Epithelial cell of prostate (primary cell): ENCODE measurements at places on chromosomes 7 and 10.

DNA sequence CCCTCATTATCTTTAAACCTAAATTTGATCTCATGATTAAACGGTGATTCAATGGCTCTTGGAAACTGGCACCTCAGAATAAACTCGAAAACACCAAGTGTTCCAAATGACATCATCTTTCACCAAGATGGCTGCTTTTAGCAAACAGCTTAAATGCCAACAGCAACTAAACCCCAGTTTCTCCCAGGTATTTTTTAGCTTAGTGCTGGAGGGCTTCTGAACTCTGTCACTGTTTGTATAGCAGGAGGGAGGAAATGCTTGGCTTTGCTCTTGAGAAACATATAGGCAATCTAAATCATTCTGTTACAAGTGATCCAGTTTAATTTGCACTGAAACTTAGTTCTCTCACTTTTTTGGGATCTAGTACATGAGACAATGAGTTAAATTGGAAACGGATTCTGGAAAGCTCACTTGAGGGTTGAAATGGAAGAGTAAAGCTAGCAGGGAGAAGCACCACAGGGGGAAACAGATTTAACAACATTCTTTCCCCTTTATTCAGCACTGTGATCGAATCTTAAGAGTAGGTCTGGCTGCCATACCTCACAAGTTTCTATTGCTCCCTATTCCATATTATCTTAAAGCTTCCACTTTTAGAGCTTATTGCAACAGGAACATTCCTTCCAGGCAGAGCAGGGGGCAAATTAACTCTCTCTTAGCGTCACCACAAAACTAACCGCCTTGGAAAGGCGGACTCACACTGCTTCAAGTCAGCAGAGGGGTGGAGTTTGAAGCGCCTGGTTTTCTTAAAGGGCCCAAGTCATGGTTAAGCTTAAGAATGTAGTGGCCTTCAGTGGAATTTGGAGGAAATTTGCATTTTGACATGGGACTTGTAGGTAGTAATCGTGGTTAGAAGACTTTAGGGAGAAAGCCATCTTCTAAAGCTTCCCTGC lies 1.8 kb upstream of the CCDC6 start:
- DNase-seq = no peak

DNA sequence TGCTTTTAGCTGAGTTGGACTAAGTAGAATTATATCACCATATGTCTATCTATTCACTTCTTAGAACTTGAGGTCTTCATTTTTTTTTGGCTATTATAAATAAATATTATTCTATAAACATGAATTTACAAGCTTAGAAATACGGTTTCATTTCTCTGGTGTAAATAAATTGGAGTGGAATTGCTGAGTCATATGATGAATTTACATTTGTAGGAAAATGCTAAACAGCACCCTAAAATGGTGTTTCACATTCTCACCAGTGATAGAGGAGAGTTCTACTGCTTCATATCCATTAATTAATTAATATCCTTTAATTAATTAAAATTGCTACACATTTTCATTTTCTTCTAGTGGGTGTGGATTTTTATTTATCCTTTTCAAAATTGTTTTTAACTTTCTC lies 318.3 kb downstream of the MDFIC start:
- DNase-seq = no peak

- DNase-seq = no peak
Measured at GRCh38 chr7:105840981-105841749, 35.2 kb downstream of the ATXN7L1 start.

- DNase-seq = no peak
Measured at GRCh38 chr10:62244785-62245467, 23.7 kb downstream of the RTKN2 start.

DNA sequence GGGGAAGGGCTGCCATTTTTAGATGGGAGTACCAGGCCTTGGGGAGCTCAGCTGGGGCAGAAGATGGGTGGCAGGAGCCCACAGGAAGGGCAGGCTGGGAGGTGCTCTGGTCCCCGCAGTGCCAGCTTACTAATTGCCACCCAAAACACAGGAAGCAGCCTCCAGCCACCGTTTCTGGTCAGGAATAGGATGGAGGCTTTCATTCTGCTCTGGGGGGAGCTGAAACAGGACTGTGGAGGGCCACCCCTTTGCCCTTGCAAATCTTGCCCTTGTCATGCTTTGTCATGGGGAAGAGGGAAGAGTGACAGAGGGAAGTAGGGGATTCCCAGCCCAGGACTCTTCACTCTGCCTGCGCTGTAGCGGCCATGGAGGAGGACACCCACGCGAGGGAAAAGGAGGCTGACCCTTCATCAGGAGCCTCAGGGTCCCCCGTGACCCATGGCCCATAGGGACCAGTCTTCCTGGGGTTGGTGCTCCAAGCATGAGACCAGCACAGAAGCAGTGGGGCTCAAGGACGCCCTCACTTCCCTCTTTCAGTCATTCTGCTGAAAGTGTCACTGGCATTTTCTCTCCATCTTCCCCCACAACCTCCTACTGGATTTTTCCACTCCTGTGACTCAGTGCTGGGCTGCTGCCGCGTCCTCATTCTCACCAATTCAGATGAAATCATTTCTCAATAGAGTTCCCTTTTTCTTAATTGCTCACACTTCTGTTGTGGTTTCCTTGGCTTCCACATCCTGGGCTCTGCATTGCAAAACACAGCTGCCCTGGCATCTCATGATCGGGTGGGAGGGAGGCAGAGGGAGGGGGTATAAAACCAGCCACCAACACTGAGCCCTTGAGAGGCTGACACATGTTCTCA lies 61.9 kb downstream of the MKI67 start:
- DNase-seq = peak; percentile 73

DNA sequence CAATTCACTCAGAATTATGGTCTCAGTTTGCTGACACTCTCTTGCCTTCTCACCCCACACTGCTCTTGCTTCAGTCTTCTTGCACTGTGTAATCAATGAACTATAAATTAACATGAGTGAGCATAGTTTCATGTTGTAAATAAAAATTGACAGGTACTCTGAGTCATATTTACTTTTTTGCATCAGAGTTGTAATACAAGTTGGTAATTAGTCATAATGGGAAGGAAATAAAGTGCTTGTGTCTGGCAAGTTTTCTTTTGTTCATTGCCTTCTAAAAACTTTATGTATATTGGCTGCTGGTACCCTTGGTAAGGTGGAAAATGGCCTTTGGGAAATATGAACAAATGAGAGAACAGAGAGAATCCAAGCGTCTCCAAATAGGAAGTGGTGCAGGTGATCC lies 169.3 kb upstream of the MAGI2 start:
- peak; percentile 54 for DNase-seq

DNA sequence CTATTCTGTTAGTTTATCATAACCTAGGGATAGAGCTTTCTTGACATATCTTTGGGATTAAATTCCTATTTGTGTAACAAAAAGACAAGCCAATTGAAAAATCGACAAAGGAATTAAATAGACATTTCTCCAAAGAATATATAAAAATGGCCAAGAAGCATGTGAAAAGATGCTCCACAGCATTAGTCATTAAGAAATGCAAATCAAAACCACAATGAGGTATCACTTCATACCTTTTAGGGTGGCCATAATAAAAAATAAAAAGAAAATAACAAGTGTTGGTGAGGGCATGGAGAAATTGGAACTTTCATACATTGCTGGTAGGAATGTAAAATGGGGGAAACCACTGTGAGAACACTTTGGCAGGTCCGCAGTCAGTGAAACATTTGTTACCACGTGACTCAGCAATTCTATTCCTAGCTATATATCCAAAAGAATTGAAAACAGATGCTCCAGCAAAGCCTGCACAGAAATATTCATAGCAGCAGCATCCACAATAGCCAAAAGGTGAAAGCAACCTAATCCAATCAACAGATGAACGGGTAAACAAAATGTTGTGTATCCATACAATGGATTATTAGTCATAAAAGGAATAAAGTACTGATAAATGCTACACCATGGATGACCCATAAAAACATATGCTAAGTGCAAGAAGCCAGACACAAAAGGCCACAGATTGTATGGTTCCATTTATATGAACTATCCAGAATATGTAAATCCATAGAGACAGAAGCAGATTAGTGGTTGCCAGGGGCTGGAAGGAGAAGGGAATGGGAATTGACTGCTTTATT lies 20.5 kb downstream of the SPAG6 start:
- DNase-seq = no peak

DNA sequence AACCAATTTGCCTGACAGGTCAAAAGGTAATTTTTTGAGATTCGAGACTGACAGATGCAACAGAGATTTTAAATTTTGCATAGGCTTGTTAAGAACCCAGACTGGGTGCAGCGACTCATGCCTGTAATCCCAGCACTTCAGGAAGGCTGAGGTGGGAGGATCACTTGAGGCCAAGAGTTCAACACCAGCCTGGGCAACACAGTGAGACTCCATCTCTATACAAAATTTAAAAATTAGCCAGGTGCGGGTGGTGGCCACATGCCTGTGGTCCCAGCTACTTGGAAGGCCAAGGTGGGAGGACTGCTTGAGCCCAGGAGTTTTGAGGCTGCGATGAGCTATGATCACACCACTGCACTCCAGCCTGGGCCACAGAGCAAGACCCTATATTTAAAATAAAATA lies 34.6 kb downstream of the AMZ1 start:
- no peak for DNase-seq

- DNase-seq = no peak
Measured at GRCh38 chr10:31129271-31129670, 97.6 kb upstream of the ZNF438 start.

DNA sequence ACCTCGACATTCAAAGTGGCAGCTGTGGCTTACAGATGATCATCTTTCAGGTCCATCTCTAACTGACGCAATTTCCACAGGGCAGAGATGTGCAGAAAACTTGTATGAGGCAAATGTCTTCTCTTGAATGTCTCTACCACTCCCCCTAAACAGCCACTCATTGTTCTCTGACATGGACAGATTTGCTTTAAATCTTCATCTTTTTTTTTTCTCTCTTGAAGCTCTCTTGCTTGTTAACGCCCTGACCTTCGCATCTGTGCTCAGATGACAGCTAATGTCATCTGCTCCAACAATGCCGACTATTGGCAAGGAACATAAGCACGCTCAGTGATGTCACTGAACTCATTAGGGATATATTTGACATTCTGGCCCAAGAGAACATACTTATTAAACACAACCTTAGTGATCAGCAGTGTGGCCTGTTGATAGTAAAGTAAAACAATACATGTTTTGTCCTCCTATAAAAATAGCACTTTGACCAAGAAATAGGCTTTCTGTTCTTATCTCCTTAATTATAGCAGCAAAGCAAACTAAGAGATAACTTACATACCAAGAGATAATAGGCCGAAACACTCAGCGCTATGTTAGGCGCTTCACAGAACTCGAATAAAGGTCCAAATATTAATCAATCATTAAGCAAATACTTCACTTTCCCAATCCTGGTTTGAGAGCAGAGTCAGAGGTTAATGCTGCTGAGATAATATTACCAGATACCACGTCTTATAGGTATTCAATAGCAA lies 583.5 kb downstream of the PARD3 start:
- no peak for DNase-seq

DNA sequence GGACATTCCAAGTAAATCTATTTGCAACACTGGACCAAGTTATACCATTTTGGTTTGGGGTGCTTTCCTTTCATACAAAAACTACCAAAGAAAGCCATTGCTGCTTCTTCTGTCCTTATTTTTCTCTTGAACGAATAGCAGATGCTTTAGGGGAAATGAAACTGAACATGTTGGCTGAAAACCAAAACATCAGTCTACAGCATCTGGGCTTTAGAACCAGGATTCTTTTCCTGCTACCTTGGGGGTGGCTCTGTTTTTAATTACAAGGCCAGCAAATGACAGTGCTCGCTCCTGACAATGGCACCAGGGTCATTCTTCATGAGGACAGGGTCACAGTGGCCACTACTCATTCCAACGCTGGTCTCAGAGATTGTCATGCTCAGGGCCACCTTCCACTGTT lies 80.3 kb downstream of the WDR11 start:
- no peak for DNase-seq

DNA sequence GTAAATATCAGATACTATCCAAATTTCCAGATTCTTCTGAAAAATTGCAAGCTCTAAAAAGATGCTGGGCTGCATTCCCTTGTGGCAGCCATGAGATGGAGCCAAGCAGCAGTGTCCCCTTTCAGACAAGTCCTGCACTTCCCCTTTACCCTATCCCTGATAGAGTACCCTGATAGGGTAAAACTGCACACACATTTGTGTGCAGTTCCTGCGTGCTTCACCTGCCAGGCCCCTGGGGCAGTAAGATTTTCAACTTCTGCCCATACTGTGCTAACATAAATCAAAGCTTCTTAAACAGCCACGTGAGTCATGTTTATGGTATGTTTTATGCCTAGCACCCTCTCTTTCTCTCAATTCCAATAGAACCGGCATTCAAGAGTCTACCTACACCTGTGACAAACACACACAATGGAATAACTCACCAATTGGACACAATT lies 52.2 kb downstream of the IFIT5 start:
- peak; percentile 40 for DNase-seq

DNA sequence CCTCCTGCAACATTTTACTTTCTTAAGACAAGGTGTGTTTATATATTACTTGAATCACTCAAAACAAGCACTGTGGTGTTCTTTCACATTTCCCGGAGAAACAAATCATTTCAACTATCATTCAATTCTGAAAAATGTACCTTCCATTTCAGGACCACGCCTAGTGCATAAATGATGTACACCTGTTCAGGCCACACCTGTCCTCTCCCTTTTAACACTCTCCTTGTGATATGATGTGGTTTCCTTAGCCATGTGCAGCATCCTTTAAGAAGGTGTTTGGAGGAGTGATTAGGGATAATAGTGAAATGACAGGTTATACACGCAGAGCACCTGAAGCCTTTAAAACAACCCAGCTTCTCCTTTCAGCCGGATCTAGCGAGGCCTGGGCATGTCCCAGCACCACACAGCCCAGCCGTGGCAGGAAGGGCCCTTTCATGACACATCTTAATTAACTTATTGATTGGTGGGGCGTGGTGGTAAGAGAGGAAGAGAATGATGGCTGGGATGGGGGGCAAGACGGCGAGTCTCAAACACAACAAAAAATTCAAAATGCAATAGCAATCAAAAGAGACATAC lies 26.9 kb downstream of the ABLIM1 start:
- DNase-seq = no peak

DNA sequence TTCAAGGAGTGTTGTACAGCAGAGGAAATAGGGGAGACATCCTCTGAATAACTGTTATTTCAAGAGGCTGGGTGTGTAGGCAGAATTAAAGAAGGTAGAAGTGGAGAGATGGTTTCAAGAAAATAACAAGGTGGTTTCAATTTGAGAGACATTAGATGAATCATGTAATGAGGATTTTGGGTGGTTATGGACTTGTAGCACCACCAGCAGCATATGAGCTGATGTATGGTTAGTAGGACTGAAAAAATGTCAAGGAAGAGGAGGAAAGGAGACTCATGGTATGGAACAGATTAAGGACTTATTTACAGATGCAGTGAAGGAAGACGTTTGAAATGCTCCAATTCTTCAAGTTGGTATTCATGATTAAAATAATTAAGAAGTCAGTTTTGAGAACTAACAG lies 166.2 kb downstream of the EXOC4 start:
- no peak for DNase-seq

- peak; percentile 2 for DNase-seq
Measured at GRCh38 chr10:54613162-54613561, 187.9 kb downstream of the PCDH15 start.

- no peak for DNase-seq
Measured at GRCh38 chr10:21649454-21649872, 115.4 kb downstream of the MLLT10 start.
